NCI-H187 treated with DMSO at 0.1 percent for 48 hours (cell line): ENCODE measurements at places on chromosomes 12 and 14.

DNA sequence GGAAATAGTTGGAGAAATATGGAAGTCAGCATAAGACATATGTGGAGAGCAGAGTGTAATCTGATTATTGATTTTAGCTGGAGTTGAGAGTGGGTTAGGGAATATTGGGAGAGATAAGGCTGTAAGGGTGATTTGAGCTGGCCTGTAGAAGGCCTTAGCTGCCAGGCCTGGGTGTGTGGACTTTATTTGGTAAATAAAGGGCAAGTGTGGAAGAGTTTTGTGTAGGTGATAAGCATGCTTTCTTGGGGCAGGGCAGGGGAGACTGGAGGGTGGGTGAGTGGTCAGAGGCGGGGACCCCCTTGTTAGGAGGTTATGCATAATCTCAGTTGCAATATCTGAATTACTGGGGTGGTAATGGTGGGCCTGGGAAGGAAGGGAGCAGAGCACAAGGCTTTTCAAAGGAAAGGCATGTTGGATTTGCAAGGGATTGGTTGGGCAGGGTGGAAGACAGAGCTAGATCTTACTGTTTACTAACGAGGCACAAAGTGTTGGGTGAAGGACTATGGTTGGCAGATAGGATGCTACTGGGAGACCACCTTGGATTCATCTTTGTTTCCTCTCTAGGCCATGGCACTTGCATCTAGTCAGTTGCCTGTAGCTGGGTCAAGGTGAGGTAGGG is 5.5 kb downstream of the KHNYN start:
- DNase-seq = no peak

- DNase-seq = no peak
Observed at GRCh38 chr14:101559624-101560533, 1.4 kb upstream of the DIO3 start.

DNA sequence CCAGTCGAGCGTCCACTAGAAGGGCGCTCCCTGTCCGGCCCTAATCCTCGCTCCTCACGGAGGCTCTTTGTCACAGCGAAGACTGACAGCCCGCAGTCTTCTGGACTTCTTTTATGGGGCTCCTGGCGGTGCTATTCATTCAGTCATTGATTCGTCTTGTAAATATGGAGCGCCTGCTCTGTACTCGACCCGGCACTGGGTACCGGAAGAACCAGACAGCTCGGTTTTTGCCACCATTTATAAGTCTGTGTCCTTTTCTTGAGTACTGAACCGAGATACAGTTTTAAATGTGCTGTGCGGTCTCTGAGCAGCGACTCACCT is 570 bp downstream of the DMAC2L start:
- DNase-seq = no peak

DNA sequence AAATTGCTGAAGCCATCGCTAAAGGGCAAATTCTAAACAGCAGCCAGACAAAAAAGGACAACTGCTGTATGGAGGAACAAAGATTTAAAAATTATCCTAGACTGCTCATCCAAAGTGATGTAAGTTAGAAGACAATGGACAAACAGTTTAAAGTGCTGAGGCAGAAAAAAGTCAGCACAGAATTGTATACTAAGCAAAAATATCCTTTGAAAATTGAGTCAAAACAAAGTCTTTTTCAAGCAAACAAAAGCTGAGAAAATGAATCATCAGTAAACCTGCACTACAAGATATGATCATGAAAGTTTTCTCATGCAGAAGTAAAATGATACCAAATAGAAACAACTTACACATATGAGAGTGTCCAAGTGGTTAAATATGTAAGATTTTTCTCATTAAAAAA is 43.6 kb downstream of the EML5 start:
- DNase-seq = no peak

DNA sequence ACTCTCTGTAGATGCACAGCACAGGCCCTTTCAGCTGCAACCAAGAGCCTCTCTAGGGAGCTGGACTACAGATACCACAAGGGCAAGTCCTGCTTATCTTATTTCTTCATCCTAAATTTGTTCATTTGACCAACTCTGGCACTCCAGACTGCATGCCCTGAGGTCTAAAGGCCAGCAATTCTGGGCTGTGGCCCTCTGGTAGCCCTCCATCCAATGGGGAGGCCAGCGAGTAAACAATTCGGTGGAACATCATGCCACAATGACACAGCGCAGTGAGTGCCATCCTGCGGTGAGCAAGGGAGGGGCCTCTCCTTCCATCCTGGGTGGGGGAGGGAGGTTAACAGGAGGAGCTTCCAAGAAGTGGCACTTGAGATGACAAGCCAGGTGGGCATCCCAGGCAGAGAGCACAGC is 652 bp upstream of the SELPLG start:
- peak; percentile 66 for DNase-seq

GRCh38 chr12:15037091-15037687 is 64.3 kb downstream of the PDE6H start:
- DNase-seq = no peak

DNA sequence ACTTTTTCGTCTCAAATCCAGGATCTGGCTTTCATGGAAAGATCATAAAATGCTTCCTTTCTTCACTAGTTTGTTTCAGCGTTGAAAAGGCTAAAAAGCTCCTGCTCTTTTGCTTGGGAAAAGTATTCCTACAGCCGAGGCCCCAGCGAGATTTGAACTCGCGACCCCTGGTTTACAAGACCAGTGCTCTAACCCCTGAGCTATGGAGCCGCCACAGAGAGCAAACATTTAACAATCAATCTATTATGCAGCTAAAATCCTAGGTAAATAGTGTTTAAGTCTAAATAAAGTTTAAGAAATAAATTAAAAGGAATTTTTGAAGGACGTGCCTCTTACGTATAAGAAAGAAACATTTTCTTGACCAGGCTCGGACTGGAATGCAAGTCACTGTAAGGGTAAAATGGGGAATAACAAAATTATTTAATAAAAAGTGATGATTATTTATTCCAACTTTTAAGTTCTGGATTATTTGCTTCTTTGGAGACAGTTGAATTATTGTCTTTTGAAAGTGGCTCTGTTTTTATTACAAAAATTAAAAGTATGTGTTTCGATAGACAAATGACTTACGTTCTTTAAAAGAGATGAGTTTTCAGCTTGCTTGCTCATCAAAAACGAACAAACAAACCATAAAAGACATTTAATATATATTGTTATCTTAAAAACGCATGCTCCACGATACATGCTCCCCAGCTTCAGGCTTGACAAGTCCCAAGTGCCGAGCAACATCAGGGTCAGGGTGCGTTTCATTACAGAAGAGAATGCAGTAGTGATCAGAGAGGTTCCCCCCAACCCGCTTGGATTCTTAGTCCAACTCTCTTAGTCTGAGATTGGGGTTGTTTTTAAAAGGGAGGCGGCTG is 10.2 kb downstream of the OR6S1 start:
- DNase-seq = no peak

DNA sequence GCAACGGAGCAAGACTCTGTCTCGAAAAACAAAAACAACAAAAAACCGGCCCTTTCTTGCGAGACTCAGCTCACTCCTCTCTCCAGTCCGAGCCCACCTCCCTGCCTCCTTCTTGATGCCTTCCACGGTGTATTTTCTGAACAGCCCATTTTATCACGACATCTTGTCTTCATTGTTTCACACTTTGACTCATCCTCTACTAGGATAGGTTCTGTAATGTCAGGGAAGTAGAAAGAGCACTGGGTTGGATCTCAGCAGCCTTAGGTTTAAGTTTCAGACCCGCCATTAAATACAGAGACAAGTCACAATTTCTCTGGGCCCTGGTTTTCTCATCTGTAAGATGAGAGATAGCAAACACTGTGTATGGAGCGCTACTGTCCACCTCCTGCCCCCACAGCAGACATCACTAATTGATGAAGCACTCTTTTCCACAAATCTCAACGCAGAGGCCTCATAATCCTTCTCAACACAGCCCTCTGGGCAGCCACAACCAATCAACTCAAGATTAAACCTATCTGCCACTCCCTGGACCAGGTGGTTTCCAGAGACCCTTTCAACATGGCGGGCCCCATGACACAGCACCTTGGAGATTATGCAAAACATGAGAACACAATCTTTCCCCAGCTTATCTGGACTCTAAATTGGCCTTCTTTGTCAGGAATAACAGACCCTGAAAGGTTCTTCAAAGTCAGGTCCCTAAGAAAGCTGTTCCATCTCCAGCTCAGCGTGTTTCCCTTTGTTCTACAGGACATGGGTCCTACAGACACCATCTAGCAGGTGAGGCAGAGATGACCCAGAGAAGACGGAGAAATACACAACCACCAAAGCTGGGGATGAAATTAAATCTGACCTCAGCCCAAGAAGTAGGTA is 35.6 kb downstream of the CCDC88C start:
- no peak for DNase-seq

DNA sequence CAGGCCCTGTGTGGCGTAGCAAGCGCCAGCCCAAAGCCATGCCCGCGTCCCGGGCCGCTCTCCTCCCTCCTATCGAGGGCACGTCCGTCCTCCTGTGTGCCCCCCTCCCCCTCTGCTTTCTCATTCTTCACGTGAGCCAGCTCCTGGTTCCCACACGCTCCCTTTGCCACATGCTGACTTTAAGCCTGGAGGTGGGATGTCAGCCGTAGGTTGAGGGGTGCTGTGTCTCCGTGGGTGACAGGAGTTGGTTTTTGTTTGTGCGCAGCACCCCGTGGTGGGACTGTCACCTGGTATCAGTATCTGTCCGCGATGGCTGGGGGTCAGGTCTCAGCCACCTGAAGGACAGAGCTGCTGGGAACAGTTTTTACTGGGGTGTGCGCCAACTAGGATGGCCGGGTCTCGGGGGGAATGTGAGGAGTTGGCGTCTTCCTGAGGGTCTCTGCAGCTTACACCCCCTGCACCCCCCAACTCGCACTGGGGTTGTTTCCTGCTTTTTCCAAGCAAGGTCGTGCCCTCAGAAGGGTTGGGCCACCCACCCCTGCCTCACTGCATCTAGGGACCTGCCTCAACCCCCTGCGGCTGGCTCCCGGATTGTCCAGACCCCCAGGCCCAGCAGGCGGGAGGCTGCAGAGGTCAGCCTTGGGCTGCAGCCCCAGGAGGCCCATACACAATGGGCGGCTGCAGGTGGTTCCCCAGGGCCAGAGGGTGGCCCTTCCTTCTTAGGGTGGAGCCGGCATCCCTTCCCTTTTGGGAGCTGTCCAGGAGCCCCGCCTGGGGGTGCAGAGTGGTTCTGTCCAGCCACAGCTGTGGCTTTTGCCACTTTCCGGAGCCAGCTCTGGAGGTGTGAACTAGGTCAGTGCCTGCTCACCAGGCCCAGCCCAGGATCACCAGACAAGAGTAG is 7.3 kb downstream of the ULK1 start:
- no peak for DNase-seq

GRCh38 chr14:66009089-66009488 is 477.1 kb upstream of the CCDC196 start:
- DNase-seq = no peak

DNA sequence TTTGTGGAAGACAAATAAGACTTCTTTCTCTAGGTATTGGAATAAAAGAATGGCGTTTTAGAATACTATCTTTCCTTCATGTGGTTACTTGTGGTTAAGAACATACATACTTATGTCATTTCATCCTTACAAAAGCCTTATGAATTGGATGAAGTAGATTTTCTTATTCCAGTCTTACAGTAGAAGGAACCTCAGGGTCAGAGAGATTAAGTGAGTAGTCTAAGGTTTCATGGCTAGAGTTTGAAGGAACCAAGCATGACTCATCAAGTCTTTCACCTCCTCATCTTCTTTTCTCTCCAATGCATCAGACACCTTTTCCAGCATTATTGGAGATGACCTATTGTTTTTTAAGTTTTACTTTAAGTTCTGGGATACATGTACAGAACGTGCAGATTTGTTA is 92.9 kb upstream of the NEDD1 start:
- no peak for DNase-seq

- DNase-seq = no peak
Observed at GRCh38 chr12:114664651-114665320, 19.2 kb downstream of the TBX3 start.

DNA sequence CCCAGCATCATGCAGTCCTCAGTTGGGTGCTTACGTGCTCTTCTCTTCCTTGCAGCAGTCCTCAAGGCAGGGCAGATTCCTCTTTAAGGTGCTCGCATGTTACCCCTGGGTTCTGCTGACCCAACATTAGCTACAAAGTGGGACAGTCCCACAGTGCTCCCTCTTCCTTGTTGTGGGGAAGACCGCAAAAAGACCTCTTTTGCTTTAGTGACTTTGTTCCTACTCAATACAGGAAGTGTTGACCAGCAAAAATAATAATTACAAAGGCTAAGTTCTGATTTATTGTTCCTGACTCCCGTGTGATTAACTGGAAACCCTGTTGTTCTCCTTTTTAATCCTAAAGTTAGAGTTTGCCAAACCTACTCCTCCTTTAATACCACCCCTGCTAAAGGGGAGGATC is 13.7 kb downstream of the PIGH start:
- no peak for DNase-seq

- peak; percentile 33 for DNase-seq
Observed at GRCh38 chr12:20411345-20411744, 43.0 kb downstream of the PDE3A start.

DNA sequence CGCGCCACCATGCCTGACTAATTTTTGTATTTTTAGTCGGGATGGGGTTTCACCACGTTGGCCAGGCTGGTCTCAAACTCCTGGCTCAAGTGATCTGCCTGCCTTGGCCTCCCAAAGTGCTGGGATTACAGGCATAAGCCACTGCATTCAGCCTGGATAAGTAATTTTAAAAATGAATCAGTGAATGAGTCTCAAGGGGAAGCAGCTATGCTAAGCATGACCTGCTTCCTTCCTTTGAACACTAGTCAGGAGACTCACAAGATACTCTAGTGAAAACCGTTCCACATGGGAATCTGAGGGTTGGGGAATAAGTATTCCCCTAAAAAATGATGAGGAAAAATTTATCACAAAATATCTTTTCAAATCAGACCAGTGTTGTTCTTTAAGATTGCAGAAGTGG is 10.7 kb upstream of the FAM234B start:
- no peak for DNase-seq

DNA sequence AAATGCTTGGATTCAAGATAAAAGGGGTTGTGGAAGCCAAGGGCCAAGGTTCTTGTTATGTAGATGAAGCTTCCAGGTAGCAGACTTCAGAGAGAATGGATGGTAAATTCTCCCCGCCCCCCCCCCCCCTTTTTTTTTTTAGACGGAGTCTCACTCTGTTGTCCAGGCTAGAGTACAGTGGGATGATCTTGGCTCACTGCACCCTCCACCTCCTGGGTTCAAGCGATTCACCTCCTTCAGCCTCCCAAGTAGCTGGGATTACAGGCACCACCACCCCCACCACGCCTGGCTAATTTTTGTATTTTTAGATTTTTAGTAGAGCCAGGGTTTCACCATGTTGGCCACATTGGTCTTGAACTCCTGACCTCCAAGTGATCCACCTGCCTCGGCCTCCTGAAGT is 4.1 kb downstream of the DGLUCY start:
- DNase-seq = no peak

DNA sequence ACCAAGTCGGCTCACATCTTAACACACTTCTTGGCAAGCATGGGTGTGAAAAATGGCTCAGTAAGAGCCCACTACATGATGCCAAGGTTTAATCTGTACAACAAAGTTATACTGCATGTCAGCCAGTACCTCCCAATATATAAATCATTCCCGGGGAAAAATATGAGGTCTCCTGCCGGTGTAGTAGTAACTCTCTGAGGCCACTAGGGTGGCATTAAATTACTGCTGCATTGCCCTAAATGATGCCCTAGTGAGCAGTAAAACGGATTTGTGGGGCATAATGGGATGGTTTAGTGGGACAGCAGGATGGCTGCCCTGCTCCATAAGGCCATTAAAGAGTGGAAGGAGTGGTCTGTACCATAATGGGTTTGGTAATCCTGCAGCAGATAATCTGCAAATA is 267.7 kb downstream of the MED13L start:
- DNase-seq = no peak
